ENCODE measurements at places on chromosomes 1 and 21.

DNA sequence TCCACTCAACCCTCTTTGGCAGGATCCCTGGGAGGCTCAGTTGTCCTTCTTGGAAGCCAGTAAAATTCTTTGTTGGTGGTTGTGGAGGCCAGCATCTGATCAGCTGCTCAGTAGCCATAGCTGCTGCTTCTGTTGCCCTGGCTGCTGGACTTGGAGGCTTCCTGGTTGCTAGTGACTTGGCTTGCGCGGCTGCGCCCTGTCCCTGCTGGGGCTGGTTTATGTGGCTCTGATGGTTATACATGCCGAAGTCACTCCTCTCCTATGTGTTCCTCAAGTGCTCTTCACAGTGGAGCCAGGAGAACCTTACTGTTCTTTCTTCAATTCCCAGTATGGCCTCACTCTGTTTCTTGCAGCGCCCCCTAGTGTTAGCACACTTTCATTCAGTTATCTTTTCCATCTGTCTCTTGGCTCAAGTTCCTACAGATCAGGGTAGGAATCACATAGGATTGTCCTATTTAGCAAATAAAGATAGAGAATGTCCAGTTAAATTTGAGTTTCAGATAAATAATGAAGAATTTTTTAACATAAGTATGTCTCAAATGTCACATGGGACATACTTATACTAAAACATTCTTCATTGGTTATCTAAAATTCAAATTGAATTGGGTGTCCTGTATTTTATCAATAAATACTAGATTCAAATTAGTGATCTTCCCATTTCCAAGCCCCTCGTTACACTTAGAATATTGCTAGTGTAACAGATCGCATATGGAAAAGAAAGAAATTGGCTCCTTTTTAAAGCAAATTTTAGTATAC, 176.5 kb downstream of the TGFB2 start:
- DNase-seq = no peak

DNA sequence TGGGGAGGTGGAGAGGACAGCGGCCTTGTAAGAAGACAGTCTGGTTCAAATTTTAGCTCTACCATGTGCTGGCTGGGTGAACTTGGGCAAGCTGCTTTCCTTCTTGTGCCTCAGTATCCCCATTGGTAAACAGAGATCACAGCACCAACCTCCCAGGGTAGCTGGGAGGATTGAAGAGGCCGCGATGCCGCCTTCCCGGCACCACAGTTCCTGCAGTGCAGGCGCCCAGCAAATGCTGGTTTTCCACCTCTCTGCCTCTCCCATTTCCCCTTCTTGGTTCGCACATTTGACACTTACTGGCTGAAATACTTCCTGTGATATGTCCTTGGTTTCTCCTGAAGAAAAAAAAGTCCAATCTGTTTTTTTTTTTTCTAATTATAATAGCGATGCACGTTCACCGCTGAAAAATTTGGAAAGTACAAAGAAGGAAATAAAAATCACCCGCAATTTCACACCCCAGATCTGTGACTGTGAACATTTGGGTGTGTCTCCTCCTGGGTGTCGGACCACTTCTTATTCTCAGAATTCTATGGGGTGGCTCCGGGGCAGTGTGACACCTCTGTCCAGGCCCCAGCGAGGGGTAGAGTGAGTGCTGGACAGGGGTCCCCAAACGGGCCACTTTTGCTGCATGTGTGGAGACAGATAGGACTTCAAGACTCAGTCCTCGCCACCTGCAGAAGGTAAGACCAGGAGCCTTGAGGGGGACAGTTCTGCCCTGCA, 73.1 kb downstream of the RUNX3 start:
- DNase-seq = no peak

GRCh38 chr1:222979561-222979960, 163.5 kb downstream of the TLR5 start:
- DNase-seq = no peak

GRCh38 chr1:42420911-42421585, 34.8 kb downstream of the ZMYND12 start:
- DNase-seq = no peak

GRCh38 chr1:112251766-112252506, 144.1 kb upstream of the CTTNBP2NL start:
- no peak for DNase-seq

DNA sequence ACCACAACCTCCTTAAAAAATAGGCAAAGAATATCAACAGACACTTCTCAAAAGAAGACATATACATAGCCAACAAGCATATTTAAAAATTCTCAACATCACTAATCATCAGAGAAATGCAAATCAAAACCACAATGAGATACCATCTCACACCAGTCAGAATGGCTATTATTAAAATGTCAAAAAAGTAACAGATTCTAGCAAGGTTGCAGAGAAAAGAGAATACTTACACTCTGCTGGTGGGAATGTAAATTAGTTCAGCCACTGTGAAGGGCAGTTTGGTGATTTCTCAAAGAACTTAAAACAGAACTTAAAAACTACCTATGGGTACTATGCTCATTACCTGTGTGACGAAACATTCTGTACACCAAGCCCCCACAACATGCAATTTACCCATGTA, 20.7 kb downstream of the CD1B start:
- DNase-seq = no peak

- peak; percentile 89 for DNase-seq
Observed at GRCh38 chr1:85278853-85279314, 2.5 kb upstream of the BCL10 start.

- no peak for DNase-seq
Observed at GRCh38 chr21:32457360-32457840, 44.9 kb downstream of the EVA1C start.

DNA sequence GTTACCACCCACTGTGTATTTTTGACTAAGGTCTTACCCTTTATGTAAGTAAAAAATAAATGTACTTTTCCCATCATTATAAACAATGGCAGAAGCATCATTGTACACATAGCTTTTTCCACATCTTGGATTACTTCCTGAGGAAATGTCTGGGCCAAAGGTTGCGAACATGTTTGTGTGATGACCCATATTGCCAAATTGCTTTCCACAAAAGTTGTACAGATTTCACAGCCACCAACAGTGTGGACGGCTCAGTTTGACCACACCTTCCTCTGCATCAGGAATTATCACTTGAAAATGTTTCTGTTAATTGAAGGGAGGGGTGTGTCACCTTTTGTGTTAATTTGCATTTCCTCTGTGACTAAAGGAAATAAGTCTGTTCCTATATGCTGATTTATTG, 25.7 kb downstream of the AKNAD1 start:
- peak; percentile 73 for DNase-seq

DNA sequence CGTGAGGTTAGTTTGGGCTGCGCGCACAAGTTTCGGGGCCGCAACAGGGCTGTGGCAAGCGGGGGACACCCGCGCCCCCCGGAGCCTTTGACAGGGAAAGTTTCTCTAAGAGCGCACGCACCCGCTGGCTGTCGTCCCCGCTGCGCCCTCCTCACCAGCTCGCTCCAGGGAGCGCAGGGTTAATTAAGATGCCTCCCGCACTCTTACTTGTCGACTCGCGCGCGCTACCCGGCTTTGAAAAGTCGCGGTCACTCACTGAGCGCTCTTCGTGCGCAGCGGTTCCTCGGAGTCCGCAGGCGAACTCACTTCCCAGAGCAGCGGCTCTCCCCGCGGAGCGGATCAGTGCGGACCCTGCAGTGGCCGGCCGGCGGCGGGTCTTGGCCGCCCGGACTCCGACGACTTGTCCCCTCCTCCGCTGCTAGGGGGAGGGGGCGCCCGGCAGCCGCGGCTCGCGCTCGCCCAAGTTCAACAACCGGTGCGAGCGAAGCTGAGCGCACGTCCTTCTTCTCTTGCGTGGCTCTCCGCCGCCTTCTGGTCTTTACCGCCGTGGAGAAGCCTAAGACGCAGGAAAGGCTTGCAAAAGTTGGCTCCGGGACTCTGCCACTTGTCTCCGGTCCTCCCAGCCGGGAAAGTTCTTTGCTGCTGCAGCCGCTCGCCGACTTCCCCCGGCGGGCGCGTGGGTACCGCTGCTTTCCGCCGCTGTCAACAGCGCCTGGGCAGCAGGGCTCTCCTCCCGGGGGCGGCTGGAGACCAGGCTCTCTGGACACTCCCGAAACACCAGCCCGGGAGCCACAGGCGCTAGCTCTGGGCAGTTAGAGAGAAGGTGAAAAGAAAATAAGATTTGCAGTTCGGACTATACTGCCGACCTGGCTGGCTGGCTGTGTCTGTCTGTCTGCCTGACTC, 506 bp downstream of the JUN start:
- no peak for DNase-seq
